ENCODE measurements at places on chromosomes 3 and 15. TPM values are rescaled to one million over a fixed set of nuclear protein-coding genes. Genes with fewer than 3 reads are reported as not detected.

The ROPN1 gene
- total RNA-seq, result not detected

- DNase-seq, result no peak
Observed at GRCh38 chr3:126523745-126524428, at the start of gene CHST13. Gene CHST13, plus strand, starts transcription at chr3:126524155. Its CDS starts 178 bp downstream, at chr3:126524333.

The ZNF660 gene
- 1.5 TPM for total RNA-seq

The PPP1R14D gene
- not detected for total RNA-seq
